Suppressor macrophage (primary cell): ENCODE measurements at places on chromosomes 6 and 20.

DNA sequence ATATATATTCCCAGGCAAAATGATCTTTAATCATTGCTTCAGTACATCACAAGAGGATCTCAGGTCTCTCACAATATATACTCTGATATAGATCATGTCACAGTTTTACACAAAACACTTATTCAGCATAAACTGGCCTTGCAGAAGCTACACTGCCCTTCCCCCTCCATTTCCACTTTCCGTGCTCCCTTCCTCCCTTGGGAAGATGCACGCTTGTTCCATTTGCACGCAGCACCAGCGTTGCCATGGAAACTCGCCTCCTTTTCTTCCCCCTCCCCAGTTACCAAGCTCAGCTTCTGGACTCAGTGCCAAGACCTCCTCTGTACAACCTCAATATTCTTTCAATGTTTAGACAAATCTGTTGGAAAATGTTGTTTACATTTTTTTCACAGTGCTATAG is 154.6 kb downstream of the RFPL4B start:
- no peak for DNase-seq

GRCh38 chr20:47762699-47763268 is 22.5 kb downstream of the SULF2 start:
- DNase-seq: no peak

DNA sequence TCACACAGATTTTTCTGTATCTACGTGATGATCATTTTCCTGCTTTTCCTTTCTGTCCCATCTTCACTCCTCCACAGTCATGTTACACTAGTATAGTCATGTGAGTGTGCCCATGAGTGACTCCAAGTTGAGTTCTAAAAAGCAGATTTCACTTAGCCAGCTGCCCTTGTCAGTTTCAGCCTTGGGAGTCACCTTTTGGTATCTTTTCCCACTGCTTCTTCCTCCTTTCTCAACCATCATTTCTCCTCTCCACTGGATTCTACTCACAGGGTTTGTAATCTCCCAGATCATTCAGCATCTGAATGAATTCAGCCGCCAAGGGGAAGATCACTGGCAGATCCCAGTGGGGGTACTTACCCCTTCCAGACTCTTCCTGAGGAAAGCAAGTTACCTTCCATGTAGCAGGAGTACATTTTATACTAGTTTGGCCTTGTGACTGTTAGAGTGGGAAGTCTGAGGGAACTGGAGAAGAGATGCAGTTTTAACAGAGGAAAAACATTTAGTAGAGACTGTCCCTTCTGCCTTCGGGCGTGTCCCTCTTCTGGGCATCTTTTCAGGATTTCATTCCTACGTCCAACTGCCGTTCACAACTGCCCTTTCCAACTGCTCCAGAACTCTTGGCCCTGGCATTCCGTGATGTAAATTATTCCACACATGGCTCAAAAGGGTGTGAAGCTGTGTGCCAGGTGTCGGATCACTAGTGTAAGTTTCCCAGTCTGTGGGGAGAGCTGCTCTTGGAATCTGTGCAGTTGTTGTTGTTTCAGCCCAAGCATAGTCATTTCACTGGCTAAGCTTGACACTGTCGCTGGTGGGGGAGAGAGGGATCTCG is 38.9 kb downstream of the BICRAL start:
- no peak for DNase-seq

GRCh38 chr6:113876695-113877094 is 19.6 kb downstream of the MARCKS start:
- no peak for DNase-seq

DNA sequence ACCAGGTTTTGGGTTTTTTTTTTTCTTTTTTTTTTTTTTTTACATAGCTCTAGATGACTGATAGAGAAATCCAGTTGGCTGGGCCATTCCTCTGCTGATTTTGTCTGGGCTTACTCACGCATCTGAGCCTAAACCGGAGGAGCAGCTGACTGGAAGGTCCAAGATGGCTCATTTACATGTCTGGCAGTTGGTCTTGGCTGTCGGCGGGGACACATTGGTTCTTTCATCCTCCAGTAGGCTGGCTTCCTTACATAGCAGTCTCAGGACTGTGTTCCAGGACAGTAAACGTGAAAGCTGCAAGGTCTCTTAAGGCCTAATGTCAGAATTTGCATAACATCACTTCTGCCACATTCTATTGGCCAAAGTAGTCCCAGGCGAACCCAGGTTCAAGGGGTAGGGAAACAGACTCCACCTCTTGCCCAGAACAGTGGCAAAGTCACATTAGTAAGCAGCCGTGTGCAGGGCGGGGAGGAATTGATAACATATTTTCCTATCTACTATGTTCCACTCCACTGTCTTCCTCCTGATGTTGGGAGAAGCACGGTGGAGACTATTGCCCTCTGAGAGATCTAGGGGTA is 87.0 kb downstream of the CDH22 start:
- no peak for DNase-seq

GRCh38 chr6:170036916-170037315 is 254.0 kb downstream of the DLL1 start:
- DNase-seq: peak; percentile 56

- no peak for DNase-seq
Observed at GRCh38 chr6:31581434-31582229, 592 bp downstream of the LTB start.

DNA sequence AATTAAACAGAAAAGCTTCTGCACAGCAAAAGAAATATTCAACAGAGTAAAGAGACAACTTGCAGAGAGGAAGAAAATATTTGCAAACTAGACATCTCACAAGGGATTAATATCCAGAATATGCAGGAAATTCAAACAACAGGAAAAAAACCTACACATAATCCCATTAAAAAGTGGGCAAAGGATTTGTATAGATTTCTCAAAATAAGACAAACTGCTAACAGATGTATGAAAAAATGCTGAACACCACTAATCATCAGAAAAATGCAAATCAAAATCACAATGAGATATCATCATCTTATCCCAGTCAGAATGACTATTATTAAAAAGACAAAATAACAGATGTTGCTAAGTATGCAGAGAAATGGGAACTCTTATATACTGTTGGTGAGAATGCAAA is 129.6 kb downstream of the SYNDIG1 start:
- no peak for DNase-seq

DNA sequence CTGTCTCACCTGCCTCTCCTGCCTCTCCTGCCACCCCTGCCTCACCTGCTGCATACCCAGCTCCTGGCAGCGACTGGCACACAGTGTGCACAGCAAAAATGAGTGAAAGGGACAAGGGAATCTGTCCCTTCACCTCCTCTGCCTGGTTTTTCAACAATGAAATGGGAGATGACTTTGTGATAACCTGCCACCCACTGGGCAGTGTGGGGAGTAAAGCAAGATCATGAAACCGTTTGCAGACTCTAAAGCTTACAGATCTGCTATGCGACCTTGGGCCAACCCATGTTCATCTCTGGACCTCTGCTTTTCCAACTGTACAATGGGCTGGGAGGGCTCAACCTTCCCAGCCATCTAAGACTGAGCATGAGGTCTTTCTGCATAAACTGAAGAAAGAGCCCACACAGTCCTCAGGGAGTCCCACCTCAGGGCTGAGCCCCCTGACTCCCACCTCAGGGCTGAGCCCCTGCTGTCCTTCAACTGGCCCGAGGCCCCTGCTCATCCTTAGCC is 81.1 kb downstream of the RIPOR3 start:
- DNase-seq: no peak

DNA sequence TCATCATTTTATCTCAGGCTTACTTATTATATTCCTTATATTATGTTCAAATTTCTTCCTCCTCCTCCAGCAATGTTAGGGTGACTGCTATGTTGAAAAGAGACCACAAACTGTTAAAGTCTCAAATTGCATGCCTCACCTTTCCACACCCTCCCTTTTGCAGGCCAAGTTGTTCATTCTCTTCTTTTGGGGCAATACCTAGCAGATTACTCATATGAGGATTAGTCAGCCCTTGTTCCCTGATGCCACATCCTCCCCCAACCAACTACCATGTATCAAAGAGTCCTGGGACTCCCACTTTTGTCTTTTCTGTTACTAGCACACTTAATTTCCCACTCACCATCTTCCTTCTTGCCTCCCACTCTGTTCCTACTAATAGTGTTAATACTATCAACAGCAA is 434.7 kb downstream of the BCKDHB start:
- DNase-seq: no peak

DNA sequence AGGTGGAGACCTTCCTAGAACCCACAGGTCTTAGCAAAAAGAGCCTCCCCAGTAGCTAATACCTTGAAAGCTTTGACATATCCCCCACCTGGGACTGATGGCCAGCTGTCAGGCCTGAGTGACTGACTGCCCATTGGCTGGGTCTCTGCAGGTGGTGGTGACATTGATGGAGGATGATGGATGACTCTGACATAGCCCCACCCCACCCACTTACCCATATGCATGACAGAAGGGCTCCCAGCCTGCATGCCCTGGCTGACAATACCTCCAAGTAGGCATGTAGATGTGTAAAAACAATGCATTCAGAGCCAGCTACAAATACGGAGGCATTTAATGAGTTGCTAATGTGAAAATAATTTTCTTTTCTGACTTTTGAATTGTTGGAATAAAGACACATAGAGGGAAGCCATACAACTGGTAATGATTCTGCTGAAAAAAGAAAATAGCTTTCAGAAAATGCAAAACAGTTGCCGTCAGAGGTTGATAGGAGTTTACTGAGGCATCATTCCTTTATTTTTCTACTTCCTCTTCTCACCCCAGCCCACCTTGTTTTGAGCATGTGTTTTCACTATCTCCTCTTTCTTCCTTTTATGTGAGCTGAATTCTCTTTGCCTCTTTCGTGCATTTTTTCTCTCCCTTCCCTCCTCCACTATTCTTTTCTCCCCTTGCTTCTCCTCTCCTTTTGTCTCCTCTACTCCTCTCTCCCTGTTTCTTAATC is 70.6 kb downstream of the OLIG3 start:
- DNase-seq: no peak

DNA sequence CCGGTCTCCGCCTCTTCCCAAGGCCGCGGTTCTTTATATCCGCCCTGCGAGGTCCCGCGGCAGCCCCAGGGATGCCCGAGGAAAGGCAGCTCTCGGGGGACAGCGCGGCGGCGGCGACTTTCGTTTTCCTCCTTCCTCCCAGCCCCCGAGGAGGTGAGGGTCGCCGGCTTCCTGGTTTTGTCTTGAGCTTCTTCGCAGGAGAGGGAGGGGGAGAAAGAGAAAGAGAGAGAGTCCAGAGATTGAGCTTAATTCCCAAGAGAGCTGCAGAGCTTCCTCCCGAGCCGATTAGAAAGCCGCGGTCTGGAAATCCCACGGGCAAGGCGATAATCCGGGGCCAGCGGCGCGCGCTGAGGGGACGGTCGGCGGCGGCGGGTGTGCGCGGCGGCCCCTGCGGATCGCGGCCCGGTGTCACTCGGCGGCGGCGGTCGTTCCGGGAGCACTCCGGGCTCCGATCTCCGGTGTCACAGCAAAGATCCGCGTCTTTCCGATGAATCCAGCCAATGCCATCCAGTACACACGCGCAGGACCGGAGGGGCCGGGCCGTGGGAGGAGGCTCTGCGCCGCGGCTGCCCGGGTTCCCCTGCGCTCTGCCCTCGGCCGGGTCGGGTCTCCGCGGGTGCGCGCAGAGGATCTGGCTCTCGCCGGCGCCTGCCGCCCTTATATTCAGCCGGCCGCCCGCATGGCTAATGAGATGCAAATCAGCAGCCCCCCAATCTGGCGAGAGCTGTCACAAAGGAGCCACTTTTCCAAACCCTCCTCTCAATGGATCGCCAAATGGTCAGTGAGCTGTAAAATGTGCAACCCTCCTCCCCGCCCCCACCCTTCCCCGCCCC is at the start of gene DLL1:
DLL1 (minus strand) TSS at position 783 of the 833 bp plus-strand sequence. CDS start 939 bp downstream, outside the sequence.
- peak; percentile 76 for DNase-seq

GRCh38 chr6:20605581-20605980 is 71.3 kb downstream of the CDKAL1 start:
- no peak for DNase-seq

DNA sequence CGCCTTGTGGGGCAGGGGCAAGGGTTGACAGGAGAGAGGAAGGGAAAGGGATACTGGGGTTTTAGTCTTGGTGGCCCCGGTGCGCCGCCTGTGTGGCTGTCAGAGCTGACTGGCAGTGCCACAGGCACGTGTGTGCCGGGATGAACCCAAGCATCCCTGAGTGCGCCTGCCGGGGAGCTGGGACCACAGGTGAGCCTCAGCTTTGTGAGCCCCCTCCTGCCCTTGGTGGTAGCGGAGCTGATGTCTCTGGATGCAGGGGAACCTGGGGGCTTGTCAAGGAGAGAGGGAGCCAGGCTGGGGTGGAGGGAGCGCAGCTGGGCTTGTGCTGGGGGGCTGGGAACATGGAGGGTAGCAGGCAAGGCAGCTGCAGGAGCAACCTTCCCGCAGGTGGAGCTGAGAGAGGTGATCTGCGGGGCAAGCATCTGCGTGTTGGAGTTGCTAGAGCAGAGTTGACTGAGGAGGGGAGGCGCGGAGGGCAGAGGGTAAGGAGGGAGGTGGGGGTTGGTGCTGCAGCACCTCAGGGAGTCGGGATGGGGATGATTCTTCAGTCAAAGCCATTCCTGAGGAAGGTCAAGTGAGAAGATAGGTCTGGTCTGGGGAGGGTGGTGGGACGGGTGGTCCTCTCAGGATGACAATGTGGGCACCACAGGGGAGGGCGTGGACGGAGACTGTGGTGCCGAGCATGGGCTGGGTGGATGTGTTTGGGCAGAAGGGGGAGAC is 28.1 kb downstream of the PYGB start:
- no peak for DNase-seq

GRCh38 chr6:27669295-27669623 is 196.4 kb upstream of the ZNF184 start:
- DNase-seq: no peak

- DNase-seq: no peak
Observed at GRCh38 chr6:163057260-163057659, 329.5 kb downstream of the PACRG start.

DNA sequence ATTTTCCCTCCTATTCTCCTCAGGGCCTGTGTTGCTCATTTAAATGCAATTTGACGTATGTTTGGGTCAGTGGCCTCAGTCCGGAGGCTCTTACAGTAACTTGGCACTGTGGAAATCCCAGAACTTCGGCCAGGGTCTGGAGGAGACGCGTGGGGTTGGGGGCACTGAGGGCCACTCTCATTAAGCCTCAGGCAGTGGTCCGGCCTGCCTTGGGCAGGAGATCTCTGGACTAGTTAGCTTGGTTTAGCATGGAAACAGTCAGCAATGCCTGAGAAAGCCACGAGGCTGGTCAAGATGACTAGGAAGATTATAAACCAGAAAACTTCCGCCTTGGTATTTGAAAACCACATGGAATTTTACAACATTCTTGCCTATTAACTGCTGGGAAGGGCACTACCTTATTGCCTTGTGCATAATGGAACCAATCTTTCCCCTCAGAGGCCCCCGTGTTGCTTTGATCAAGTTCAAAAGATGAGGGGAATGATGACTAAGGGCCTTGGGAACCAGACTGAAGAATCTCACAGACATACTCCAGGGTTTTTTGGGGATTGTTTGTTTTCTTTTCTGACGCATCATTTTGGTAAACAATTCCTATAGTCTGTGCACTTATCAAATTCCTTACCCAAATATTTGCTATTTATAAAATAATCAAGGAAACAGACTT is 206.0 kb upstream of the PREP start:
- DNase-seq: no peak

DNA sequence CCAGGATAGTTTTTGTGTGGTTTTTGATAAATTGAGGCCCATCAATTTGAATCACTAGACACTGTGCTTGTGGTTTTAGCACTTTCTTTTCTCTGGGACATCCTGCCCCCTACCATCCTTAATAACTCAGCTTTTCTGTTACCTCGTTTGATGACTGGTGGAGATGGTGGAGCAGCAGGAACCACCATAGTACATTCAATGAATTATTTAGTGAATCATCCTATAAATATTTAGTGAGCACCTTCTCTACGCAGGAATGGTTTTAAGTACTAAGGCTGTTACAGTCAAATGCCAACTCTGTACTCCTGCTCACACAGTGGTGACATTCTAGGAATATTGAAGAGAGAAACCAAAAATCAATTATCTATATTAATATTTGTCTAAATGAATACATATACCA is 585.2 kb downstream of the HAO1 start:
- DNase-seq: no peak

- DNase-seq: no peak
Observed at GRCh38 chr6:71289802-71290175, 1.2 kb downstream of the OGFRL1 start.
